ENCODE measurements at places on chromosomes 1 and 21. TPM values are rescaled to one million over a fixed set of nuclear protein-coding genes. Genes with fewer than 3 reads are reported as not detected.

DNA sequence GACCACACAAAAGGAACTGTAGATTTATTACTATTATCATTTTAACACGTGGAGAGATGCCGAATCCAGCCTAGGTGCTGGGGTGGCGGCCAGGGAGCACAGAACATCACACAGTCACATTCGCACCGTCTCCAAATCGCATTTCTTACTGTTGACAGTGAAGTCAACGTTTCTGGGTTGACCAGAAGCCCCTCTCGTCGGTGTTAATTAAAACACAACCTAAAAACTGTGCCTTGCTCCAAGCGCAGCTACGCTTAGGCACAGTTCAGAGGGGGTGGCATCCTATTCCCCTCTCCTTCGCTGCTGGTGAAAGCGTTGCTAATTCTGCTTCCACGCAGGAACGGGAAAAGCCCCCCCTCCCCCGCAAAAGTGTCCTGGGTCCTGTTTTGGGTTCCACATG, 4.1 kb downstream of the RIPK4 start:
- DNase-seq = no peak
- no peak overlapping the region for H3K27ac ChIP-seq
- no peaks in the 10 kb centered on the region for H3K36me3 ChIP-seq
- H3K4me1 ChIP-seq = peaks cover 60% of the 10 kb centered on the region
- no peak overlapping the region for H3K4me3 ChIP-seq

DNA sequence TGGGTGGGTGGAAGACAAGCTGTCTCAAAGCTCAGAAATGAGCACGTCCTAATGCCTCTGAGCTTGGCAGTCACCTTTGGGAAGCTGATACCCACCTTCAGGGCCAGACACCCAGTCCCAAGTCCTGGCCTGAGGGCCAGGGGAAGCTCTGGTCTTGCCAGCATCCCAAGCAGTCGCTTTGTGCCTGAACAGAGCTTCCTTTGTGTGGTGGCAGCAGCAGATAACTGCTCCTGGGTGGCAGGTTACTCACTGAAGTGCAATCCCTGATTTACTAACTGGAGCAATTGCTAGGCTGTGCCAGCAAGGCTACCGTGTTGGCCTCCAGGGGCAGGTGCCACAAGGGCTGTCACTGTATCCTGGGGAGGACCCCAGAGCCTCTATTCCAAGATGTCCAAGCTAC, 40.4 kb upstream of the GRHL3 start:
- H3K27ac ChIP-seq = no peak overlapping the region
- no peak overlapping the region for H3K4me3 ChIP-seq
- no peaks in the 10 kb centered on the region for H3K27me3 ChIP-seq
- H3K36me3 ChIP-seq = no peaks in the 10 kb centered on the region
- DNase-seq = no peak

DNA sequence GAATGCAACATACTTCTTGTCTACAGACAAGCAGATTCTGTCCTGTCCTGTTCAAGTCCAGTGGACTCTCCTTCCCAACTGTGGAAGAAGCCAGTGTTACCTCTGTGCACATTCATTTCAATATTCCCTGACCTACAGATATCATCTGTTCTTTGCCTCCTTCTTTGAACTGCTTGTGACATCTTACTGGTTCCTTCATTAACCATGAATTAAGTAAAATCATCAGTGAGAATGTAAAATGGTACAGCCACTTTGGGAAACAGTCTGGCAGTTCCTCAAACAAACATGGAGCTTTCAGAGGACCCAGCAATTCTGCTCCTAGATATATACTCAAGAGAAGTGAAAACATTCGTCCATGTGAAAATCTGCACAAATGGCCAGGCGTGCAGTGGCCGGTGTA, 6.8 kb downstream of the SRARP start:
- H3K27ac ChIP-seq = no peak overlapping the region
- H3K4me3 ChIP-seq = no peak overlapping the region

DNA sequence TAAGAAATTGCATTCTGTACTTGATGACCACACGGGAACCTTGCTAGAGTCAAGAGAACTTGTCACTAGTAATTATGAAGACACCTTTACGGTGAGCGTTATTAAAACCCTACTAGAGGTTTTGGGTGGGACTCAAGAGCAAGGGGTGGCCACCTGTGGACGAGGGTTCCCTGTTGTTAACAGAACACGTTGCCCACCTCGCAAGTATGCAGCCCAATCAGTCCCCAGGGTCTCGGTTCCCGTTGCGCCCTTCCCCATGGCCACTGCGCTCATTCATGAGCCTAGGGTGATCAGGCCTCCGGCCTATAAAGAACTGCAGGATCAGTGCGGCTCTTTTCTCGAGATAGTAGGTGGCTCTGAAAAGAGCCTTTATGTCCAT, 30.2 kb upstream of the RNF187 start:
- DNase-seq = no peak
- no peaks in the 10 kb centered on the region for H3K27me3 ChIP-seq
- no peaks in the 10 kb centered on the region for H3K4me1 ChIP-seq

DNA sequence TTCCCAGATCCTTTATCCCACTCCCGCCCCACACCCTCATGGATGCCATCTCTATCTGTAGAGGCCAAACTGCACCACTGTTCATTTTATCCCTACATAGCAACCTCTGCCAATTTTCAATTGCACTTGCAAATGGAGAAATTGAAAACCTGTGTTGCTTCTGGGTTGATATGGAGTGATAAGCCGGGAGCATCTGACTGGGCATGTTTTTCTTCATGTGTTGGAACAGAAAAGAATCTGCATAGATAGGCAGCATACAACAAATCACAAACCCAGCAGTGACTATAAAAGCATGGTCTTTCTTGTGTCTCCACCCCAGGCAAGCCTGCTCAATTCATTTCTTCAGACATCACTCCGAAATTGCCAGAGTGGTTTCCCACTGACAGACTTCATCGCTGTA, 608.8 kb upstream of the CAMK1G start:
- no peak overlapping the region for H3K27ac ChIP-seq
- no peaks in the 10 kb centered on the region for H3K27me3 ChIP-seq
- no peaks in the 10 kb centered on the region for H3K36me3 ChIP-seq
- no peak overlapping the region for H3K4me3 ChIP-seq
- no peak for DNase-seq

DNA sequence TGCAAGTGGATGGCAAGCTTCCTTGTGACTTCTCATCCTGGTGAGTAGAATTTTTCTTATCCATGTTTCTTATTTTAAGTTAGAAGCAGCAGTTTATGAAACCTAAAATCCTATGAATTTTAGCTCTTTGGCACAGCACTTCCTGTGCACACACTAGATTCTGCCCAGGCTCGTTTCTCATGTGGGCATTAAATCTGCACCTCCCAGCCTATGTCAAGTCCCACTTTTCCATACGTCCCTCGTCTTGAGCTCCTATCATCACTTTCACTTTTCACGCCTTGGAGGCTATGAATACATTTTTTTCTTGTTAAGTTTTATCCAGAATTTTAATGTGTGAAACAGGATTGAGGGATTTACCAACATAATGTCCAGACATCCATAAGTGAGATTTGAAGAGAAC, 142.1 kb downstream of the MRPS6 start:
- H3K4me3 ChIP-seq = no peak overlapping the region
- no peaks in the 10 kb centered on the region for H3K36me3 ChIP-seq
- no peaks in the 10 kb centered on the region for H3K27me3 ChIP-seq
- H3K27ac ChIP-seq = peak overlapping the region; percentile 89
- peaks cover 59% of the 10 kb centered on the region for H3K4me1 ChIP-seq
- no peak for DNase-seq

GRCh38 chr1:62727656-62728407, 39.6 kb upstream of the DOCK7 start:
- DNase-seq = no peak
- no peak overlapping the region for H3K4me3 ChIP-seq
- no peak overlapping the region for H3K27ac ChIP-seq
- H3K36me3 ChIP-seq = no peaks in the 10 kb centered on the region

GRCh38 chr1:177246710-177247580, 76.2 kb downstream of the BRINP2 start:
- H3K27me3 ChIP-seq = no peaks in the 10 kb centered on the region
- H3K4me1 ChIP-seq = no peaks in the 10 kb centered on the region
- H3K27ac ChIP-seq = no peak overlapping the region
- no peak overlapping the region for H3K4me3 ChIP-seq

- no peak overlapping the region for H3K4me3 ChIP-seq
- no peaks in the 10 kb centered on the region for H3K4me1 ChIP-seq
- no peak for DNase-seq
- no peaks in the 10 kb centered on the region for H3K36me3 ChIP-seq
- no peaks in the 10 kb centered on the region for H3K27me3 ChIP-seq
- no peak overlapping the region for H3K27ac ChIP-seq
Observed at GRCh38 chr1:104906141-104906540, 1156.4 kb downstream of the AMY1C start.

DNA sequence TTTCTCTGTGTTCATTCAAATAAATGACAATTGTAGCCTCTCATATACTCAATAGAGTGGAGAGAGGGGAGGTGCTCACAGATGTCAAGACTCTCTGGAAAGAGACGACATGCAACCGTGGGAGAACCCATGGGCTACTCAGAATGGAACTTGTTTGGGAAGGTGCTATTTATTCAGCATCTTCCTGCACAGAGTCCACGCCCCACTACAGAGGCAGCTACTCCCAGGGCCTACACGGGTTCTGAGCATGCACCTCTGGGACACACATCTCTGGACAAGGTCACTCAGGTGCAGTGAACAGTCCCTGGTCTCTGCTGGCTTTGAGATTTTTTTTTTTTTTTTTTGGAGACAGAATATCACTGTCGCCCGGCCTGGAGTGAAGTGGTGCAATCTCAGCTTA, 64.1 kb downstream of the NID1 start:
- no peak overlapping the region for H3K4me3 ChIP-seq
- no peaks in the 10 kb centered on the region for H3K27me3 ChIP-seq
- H3K4me1 ChIP-seq = peaks cover 39% of the 10 kb centered on the region
- peak overlapping the region; percentile 24 for H3K27ac ChIP-seq

DNA sequence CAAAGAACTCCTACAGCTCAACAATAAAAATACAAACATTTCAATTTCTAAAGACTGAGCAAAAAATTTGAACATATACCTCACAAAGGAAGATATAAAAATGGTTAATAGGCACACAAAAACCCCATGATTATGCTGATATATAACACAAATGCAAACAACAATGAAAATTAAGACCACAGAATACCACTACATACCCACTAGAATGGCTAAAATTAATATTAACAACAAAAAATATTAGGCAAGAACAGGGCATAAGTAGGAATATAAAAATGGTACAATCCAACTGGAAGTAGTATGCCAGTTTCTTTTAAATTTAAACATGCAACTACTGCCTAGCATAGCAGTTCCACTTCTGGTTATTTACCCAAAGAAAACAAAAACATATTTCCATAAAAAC, 77.3 kb downstream of the CDC42BPA start:
- H3K36me3 ChIP-seq = no peaks in the 10 kb centered on the region
- DNase-seq = no peak
- no peak overlapping the region for H3K4me3 ChIP-seq
- H3K27me3 ChIP-seq = no peaks in the 10 kb centered on the region

DNA sequence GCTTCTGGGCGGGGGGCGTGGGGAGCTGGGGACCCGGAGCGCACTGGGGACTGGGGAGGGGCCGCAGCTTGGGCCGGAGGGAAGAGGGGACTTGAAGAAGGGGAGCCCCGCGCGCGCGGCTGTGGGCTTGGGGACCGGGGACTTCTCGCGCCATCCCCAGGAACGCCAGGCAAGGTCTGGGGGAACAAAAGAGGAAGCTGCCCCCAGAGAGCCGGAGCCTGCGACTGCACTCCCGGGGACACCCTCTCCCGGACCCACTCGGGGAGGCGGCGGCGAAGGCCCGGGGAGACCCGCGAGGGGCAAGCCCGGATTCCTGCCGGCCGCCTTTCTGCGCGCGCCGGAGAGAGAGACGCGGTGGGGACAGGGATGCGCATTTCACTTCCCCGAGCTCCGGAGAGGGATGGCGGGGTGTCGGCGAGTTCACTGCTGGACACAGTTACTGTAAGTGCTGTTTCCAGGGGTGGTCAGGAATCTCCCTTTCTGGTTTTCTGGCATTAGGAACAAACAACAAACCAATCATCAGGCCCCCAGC, 732 bp downstream of the ABCG1 start:
- no peaks in the 10 kb centered on the region for H3K36me3 ChIP-seq
- H3K4me1 ChIP-seq = peaks cover 17% of the 10 kb centered on the region
- H3K27me3 ChIP-seq = no peaks in the 10 kb centered on the region
- H3K27ac ChIP-seq = peak overlapping the region; percentile 51
- peak overlapping the region; percentile 53 for H3K4me3 ChIP-seq

- peaks cover 31% of the 10 kb centered on the region for H3K4me1 ChIP-seq
- no peak overlapping the region for H3K4me3 ChIP-seq
- H3K36me3 ChIP-seq = no peaks in the 10 kb centered on the region
- DNase-seq = no peak
- no peaks in the 10 kb centered on the region for H3K27me3 ChIP-seq
- peak overlapping the region; percentile 95 for H3K27ac ChIP-seq
Observed at GRCh38 chr1:182128502-182128901, 67.0 kb upstream of the ZNF648 start.

DNA sequence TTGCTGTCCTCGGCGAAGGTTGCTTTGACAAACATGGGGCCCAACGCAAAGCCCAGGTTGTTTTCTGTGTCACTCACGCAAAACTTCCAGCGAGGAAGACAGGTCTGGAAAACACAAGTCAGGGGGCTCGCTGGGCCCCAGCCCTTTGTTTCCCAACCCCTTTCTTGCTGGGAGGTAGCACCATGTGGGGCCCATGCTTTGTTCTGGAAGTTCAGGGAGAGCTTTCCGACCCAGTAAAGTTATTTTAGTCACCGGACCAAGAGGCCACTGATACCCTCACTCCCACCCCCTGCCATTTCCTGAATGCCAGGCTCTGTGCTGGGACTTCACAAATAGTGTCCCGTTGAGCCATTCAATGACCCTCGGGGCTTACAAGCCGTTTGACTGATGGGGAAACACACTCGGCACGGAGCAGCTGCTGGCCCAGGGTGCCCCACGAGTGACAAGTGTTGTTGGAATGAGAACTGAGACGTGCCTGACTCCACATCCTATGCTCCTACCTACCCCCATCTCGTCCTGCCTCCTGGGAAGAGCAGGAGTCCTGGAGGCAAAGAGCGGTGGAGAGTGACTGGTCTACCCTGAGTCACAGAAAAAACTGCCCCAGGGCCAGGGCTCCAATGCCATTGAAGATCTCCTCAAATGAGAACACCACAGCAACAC, 52.0 kb downstream of the ECE1 start:
- no peaks in the 10 kb centered on the region for H3K4me1 ChIP-seq
- no peak overlapping the region for H3K27ac ChIP-seq
- H3K36me3 ChIP-seq = peaks cover 67% of the 10 kb centered on the region
- no peak overlapping the region for H3K4me3 ChIP-seq
- no peaks in the 10 kb centered on the region for H3K27me3 ChIP-seq

- H3K4me1 ChIP-seq = peaks cover 8% of the 10 kb centered on the region
- H3K27me3 ChIP-seq = no peaks in the 10 kb centered on the region
- peaks cover 18% of the 10 kb centered on the region for H3K36me3 ChIP-seq
- no peak overlapping the region for H3K27ac ChIP-seq
- H3K4me3 ChIP-seq = no peak overlapping the region
- no peak for DNase-seq
Observed at GRCh38 chr1:63630238-63630637, 37.0 kb downstream of the PGM1 start.

GRCh38 chr1:222919478-222919865, 104.6 kb downstream of the DISP1 start:
- DNase-seq = no peak
- H3K36me3 ChIP-seq = no peaks in the 10 kb centered on the region
- H3K27ac ChIP-seq = no peak overlapping the region
- H3K27me3 ChIP-seq = no peaks in the 10 kb centered on the region
- no peaks in the 10 kb centered on the region for H3K4me1 ChIP-seq

GRCh38 chr1:36344395-36344680, 20.9 kb upstream of the EVA1B start:
- peaks cover 57% of the 10 kb centered on the region for H3K36me3 ChIP-seq
- H3K27ac ChIP-seq = no peak overlapping the region
- H3K4me3 ChIP-seq = no peak overlapping the region
- DNase-seq = no peak
- H3K27me3 ChIP-seq = no peaks in the 10 kb centered on the region

Gene MMP23B
- total RNA-seq = 2.1 TPM

Gene CYP4X1
- total RNA-seq = 5.6 TPM

Gene TEKT2
- total RNA-seq = 2.3 TPM

Gene TMEM79
- 2.2 TPM for total RNA-seq

Gene MUL1
- total RNA-seq = 30.1 TPM
